Common myeloid progenitor, CD34-positive (primary cell): ENCODE measurements at places on chromosomes 4 and X.
A peak's percentile ranks its signal among the peaks of the same experiment; 100 is the strongest.

DNA sequence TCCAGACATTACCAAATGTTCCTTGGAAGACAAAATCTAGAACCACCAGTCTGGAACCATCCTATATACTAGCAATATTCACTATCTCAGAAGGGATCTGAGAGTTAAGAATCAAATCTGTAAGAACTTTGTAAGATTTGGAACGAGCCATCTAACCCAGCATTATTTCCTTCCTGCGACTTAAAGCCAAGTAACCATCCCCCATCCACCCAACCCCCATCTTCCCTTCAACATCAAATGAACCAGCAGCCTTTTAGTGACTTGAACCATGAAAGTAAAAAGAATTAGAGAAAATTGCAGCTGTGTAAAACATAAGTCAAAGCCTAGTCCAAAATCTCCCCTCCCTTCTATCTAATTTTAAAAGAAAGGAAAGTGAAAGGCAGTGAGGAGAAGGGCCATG lies 15.6 kb downstream of the RBM47 start:
- no peak for DNase-seq

DNA sequence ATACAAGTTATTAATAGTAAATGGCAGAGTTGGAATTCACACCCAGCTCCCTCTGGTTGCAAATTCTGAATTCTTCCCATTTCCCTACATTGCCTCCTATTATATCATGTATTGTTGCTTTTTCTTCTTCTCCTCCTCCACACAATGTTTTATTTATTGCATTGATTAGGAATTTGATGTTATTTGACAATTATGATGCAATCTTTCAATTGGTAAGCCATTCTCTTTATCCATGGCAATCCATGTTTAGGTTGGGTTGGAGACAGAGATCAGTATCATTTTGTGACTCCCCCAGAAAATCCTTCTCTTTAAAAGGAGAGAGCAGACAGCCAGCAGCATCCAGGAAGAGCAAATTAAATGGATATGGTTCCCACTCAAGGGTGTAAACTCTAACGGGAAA lies 30.5 kb downstream of the TTC29 start:
- DNase-seq, result no peak

DNA sequence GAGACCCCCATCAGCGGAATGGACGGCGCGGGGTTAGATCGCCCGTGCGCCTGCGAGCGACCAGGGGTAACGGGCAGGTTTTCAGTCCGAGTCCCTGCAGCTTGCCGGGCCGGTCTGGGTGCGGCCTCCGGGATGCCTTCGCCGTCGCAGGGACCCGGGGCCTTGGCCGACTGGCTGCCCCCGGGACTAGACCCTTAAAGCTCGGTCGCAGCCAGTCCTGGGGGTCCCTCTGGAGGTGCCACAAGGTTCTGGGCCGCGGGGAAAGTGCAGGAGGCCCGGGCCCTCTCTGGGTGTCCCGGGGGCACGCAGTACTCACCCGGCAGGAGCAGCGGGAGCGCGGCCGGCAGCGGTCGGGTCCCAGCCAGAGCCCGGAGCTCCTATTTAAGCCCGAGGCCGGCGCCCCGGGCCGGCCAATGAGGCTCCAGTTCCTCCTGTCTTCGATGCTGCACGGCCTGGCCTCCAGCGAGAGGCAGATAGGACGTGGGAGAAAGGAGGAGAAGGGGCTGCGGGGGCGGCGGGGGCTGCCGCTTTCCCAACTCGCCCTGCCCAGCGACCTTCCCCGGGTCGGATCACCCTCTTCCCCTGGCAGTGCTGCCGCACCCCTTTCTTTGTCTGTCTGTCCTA lies at the start of gene SPON2:
TSS of gene SPON2 (minus strand) at position 356 of the 624 bp plus-strand sequence.
- DNase-seq, result no peak

GRCh38 chr4:155999725-156000124 lies 46.1 kb upstream of the CTSO start:
- DNase-seq, result peak; percentile 3

GRCh38 chrX:12118134-12118533 lies 20.1 kb upstream of the FRMPD4 start:
- DNase-seq, result no peak

DNA sequence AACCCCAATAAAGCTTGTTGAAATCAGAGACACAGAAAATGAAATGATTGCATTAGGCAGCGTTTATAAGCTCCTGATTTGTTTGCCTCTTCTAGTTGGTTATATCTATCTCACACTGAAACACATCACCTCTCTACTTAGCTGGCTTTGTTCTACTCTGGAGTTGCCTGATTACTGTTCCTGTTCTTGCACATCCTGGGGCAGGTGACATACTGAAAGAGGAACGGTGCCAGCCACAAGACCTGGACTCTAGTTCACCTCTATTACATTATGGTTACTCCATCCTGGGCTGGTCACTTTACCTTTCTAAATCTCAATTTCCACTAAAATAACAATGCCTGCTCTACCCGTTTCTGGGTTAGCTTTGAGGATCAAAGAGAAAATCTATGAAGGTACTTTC lies 47.9 kb downstream of the TRIM2 start:
- DNase-seq, result no peak

DNA sequence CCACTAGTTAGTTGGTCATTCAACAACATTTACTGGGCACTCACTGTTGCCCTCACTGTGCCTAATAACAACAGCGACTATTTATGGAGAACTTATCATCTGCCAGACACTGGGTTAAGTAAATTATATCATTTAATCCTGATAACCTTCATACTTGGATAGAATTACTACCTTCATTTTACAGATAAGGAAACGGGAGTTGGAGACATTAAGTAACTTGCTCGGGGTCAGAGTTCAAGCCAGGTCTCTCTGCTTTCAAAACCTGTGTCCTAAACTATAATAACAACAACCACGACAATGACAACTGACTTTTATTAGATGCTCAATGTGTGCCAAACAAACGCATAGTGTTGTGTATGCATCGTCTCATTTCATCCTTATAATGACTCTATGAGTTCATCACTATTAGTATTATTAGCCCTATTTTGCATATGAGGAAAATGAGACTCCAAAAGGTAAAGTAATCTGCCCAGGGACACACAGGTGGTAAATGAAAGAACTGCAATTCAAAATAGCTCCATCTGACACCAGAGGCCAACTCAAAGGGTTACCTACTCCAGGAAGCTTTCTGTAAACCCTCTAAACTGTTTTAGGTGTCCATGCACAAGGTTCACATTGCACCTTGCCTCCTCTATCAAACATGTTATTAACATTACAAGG lies 98.4 kb upstream of the ACSL4 start:
- DNase-seq, result no peak
